BJ (cell line): ENCODE measurements at places on chromosomes 11 and 22. TPM values are rescaled to one million over a fixed set of nuclear protein-coding genes. Genes with fewer than 3 reads are reported as not detected.

DNA sequence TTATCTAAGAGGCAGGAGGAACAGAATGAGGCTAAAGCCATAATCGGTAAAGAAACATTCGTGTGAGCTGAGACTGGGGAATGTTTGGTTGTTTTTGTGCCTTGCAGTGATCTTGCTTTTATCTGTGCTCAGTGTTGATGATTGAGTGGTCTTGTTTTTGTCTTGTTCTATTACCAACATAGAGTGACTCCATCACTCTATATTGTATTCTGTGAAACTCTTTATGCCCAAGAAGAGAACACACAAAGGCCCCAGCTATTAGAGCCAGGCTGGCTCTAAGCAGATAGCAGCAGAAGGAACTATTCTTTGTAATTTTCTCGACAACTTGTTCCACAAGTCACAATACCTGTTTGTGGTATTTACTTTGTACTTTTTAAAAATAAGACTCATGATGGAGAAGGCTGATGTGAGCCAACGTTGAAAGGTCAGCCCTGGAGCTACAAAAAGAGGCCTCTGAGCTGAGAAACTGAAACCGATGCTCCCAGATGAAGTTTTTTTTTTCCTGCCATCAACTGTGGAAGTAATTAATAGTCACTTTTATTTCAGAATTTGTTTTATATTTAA is 68.4 kb downstream of the LARGE1 start:
- no peak for DNase-seq

- DNase-seq, result peak; percentile 14
Observed at GRCh38 chr11:57071829-57072228, 83.1 kb downstream of the OR5AK2 start.

EFEMP2 gene
- polyA plus RNA-seq, result 258 and 497 TPM in 2 replicates

MS4A4A gene
- not detected in 2 replicates for polyA plus RNA-seq

- no peak for DNase-seq
Observed at GRCh38 chr11:106957030-106957482, 61.2 kb downstream of the GUCY1A2 start.

GRCh38 chr11:122598971-122599370 is 56.6 kb upstream of the UBASH3B start:
- DNase-seq, result no peak

DNA sequence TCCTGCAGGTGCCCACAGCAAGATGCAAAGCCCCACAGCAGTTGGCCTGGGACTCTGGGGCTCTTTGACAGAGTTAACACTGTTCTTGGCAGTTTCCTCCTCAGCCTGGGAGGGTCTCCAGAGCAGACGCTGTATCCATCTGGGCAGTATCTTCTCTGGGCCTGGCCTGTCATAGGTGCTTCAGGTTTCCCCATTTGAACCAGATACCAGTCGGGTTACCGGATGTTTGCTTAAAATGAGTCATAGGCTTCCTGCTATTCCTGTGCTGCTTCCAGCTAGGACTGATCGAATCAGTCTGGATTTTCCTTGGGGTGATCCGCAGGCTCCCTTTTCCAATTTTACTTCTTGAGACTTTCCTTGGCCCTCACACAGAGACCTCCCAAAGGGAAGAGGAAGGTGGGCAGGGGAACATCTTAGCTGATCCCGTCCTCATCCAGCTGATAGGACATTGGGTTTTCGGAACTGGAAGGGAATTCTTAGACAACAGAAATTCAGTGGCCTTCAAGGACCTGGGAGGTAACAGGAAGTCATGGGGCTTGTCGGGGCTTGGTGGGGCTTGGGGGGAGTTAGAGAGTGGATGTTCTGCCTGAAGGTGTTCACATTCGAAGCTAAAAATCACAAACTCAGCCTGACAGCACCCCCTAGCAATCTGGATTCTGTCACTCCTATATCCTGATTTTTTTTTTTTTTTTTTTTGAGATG is 2.4 kb upstream of the RANGAP1 start:
- DNase-seq, result no peak

OR4D6 gene
- not detected in 2 replicates for polyA plus RNA-seq

FOLR2 gene
- polyA plus RNA-seq, result not detected in 2 replicates

DNA sequence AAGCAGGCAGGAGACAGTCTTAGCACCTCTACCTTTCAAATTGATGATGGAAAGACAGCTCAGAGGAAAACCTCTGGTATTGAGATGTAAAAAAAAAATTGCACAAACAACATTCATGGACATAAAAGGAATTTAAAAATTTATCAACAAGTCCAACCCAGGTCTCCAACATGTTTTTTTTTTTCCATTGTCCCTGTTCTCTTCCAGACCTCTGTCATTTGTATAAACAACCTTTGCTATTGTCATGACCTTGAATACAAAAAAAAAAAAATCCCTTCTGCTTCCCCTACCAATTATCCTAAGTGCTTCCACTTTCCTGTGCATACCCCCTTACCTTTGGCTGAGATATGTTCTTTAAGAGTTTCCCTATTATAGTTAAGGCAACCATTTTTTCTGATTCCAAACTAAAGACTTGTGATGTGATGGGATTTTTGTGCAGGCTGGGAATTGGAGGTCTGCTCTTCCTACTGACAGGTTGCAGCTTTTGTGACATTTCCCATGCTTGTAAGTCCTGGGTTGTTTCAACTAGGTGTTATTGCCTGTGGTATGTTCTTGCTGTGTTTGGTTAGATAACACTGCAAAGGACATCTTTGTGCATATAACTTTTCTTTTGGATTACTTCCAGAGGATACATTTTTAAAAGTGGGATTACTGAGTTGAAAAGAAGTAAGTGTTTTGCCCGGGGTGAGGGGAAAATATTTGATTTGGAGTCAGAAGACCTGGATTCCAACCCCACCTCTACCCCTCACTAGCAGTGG is 67.1 kb downstream of the KIAA1671 start:
- DNase-seq, result no peak

- no peak for DNase-seq
Observed at GRCh38 chr22:32737811-32738497, 63.6 kb upstream of the TIMP3 start.

DNA sequence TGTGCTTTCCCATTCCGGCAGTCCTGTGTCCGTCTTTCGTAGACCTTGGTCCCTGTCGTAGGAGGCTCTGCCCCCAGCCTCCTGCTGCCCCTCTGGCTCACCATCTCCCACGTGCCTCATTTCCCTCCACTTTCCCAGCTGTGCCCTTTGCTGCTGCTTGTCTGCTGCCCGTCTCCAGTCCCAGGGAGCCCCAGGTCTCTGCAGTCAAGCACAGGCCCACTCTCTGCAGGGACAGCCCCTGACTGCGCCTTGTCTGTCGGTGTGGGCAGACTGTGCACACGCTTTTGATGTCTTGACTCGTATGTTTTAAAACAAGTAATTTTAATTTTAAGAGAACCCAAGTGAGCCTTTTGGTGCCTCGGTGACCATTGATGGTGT is 12.4 kb downstream of the DGCR8 start:
- no peak for DNase-seq

TBC1D10A gene
- 13.6 and 22.1 TPM in 2 replicates for polyA plus RNA-seq

GRCh38 chr11:116636341-116636929 is 136.4 kb downstream of the BUD13 start:
- no peak for DNase-seq

GRCh38 chr11:45622861-45623260 is 42.6 kb downstream of the CHST1 start:
- DNase-seq, result no peak

FAM118A gene
- 17.6 and 18.8 TPM in 2 replicates for polyA plus RNA-seq

TMPRSS13 gene
- polyA plus RNA-seq, result not detected in 2 replicates

DNA sequence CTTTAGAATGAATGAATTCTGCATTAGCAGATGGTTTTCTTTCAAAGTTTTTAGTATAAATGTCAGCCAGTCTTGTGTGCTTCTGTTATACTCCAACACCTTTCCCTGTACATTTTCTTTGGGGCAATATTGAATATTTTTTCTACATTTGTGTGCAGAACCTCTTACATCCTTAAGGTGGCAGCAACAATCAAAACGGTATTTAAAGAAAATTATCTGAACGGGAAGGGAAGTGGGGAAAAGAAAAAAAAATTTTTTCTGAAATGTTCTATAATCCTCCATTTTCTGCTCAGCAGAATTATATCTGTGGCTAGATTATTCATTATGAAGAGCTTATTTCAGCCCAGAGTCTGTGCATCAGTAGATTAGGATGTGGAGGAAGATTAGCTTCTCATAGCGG is 347.3 kb upstream of the RAG2 start:
- DNase-seq, result no peak

DNA sequence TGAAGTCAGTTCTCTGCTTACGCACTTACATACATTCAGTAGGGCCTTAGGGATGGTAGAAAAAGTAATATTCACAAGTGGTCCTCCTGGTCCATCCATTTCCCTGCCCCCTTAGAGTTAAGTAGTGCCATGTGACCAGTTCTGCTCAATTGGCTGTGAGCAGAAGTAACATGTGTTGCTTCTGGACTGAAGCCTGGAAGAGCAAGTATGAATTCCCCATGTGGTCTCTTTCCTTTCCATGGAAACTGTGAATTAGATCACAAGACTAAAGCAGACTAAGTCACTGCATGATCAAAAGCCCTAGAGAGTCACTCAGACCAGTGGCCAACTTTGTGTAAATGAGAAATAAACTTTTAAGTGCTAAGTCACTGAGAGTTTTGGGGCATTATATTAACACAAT is 341.7 kb upstream of the CADM1 start:
- DNase-seq, result no peak

DNA sequence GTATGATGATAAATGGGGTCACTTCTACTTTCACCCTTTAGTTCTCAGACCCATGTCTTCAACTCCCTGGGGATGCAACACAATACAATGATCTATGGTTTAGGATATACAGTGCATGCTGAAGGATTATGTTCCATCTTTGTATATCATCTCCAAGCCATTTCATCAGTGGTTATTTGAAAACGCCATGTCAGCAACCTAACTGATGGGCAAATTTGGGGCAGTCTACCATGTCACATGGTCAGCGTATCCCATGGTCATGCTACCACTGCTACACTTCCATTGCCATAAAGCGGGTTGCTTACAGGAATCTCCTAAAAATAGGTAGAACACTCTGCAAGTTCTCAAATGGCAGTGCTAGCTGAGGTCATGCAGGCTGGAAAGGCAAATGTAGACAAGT is 236.5 kb upstream of the ISX start:
- no peak for DNase-seq

- peak; percentile 3 for DNase-seq
Observed at GRCh38 chr11:87223816-87224215, 186.1 kb downstream of the TMEM135 start.

- no peak for DNase-seq
Observed at GRCh38 chr11:45179686-45180178, 33.3 kb downstream of the PRDM11 start.

GRCh38 chr22:42450862-42451261 is 18.7 kb upstream of the NFAM1 start:
- DNase-seq, result no peak

- DNase-seq, result no peak
Observed at GRCh38 chr11:80473562-80473961, 1032.7 kb upstream of the TENM4 start.

TRIM51 gene
- not detected in 2 replicates for polyA plus RNA-seq

DNA sequence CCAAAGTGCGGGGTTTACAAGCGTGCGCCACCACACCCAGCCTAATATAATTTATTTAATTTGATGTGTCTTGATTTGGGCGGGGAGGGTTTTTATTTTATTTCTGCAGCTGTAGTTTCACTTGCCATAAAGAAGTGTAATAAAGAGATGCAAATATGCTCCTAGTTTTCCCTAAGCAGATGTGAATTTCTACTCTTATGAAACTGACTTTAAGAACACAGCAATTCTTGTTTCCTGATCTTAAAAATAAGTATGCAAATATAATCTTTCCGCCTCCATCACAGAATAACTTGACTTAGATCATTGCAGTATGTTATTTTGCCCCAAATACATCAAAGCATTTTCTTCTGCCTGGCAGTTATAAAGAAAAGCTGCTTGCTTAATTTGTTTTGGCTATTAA is 4.4 kb downstream of the SPCS2 start:
- DNase-seq, result no peak

GRCh38 chr22:44783581-44783980 is 31.2 kb downstream of the ARHGAP8 start:
- no peak for DNase-seq

DNA sequence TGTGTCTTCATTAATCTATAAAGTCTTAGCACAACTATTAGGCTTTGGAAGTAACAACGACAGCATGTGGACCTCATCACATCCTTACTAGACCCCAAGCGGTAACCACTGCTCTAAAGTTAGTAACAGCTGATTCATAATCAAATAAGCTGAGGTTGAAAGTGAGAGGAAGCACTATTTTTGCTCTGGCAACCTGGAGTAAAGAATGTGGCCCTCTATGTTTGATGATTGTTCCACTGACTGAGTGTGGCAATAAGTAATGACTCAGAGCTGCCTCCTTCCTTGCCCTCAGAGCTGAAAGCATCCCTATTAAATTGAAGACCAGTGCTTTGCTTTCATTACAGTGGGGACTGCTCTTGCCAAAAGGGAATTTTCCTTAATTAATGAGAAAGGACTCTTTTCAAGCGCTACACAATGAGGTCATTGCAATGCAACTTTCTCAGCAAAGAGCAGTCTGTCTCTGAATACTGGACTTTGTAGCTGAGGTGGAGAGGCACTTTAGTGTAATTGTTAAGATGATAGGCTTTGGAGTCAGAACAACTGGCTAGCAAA is 906.1 kb upstream of the RAG2 start:
- peak; percentile 92 for DNase-seq

- DNase-seq, result no peak
Observed at GRCh38 chr22:19097518-19097917, 24.7 kb downstream of the DGCR2 start.

DNA sequence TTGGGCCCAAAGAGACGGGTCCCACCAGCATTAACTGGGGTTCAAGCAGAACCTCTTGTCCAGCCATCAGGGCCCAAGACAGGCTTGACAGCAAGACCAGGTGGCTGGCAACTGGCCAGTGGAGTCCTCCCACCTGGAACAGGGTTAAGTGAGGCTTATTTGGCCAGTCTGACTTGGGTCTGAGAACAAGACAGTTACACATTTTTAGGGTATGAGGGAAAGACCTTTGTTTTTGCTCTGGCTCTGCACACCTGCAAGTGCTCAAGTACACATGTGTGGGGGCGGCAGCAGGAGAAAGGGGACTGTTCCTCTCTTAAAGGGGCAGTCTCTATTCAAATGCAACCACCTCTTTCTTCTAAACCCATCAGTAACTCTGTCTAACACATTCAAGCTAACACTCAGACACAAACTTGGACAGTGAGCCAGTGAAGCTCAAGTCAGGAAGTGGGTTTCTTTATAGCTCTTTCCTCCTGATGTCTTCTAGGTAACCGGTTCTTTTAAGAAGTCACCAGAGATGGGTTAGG is 116.2 kb downstream of the ETS1 start:
- DNase-seq, result no peak

- no peak for DNase-seq
Observed at GRCh38 chr11:115581871-115582639, 77.8 kb upstream of the CADM1 start.

- no peak for DNase-seq
Observed at GRCh38 chr11:65416341-65416824, 6.2 kb upstream of the NEAT1 start.
